ENCODE measurements at places on chromosomes 7 and 10. TPM values are rescaled to one million over a fixed set of nuclear protein-coding genes. Genes with fewer than 3 reads are reported as not detected.

DNA sequence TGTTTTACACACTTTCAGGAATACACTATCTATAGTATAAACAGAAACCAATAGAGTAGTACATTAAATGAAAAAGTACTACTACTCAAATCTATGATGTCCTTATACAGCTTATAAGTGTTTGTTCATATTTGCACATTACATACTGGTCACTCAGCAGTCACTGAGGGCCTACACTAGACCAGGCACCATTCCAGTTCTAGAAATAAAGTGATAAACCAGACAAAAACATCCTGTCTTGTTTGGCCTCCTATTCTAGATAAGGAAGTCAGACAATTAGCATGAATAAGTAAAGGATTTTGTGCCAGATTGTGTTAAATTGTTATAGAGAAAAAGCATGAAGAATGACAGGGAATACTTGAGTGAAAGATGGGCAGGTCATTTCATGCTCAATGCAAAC lies 219.0 kb downstream of the CRPPA start:
- DNase-seq: no peak

GRCh38 chr7:138854115-138854645 lies 56.2 kb upstream of the ATP6V0A4 start:
- DNase-seq: no peak

Gene JAKMIP3
- total RNA-seq: 0.32 TPM

Gene SMKR1
- total RNA-seq: not detected

Gene H2BK1
- total RNA-seq: not detected

Gene SNX13
- 47.0 TPM for total RNA-seq

DNA sequence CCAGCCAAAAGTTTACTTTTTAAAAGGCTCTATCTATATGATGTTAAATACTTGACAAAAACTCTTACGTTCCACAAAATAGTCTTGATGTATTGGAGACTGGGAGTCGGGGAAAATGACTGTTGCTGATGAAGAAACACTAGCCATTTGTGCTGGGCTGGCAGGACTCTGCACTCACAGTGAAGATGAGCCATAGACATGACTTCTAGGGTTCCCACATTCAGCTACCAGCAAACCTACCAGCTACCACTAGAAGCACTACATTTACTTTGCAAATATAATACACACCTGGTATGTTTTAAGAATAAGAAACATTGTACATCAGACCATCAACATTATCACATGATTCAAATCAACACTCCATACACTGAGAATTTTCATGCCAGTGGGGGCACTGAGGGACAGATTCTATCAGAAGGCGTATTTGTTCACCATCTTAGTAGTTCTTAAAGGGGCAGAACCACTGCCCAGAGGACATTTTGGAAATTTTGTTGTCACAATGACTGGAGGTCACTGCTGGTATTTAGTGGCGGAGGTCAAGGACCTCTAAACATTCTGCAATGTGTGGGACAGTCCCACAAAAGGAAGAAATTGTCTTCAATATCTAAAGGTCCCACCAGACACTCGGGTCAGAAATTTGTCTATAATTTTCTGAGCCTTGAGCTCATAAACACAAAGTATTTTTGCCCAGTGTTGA lies 52.3 kb downstream of the PARD3 start:
- no peak for DNase-seq

Gene BICC1
- 9.2 TPM for total RNA-seq

DNA sequence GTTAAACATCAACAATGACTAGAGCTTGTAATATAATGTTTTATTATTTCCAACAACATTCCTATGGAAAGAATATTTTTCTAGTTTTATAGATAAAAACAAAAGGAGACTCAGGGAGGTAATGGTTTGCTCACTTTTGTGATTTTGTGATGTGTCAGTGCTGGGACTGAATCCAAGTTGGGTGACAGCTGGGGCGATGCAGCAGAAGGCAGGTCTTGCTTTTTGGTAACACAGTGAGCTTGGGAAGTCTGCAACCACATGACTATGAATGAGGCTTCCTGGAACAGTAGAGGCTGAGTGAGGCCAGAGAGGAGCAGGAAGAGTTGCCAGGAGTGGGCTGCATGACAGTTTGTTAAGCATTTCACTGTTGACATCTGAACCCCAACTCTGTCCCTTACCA lies 4.9 kb upstream of the YKT6 start:
- peak; percentile 6 for DNase-seq

- DNase-seq: no peak
Observed at GRCh38 chr10:28806951-28807759, 129.8 kb downstream of the BAMBI start.

- no peak for DNase-seq
Observed at GRCh38 chr10:58843760-58844159, 331.1 kb downstream of the BICC1 start.

DNA sequence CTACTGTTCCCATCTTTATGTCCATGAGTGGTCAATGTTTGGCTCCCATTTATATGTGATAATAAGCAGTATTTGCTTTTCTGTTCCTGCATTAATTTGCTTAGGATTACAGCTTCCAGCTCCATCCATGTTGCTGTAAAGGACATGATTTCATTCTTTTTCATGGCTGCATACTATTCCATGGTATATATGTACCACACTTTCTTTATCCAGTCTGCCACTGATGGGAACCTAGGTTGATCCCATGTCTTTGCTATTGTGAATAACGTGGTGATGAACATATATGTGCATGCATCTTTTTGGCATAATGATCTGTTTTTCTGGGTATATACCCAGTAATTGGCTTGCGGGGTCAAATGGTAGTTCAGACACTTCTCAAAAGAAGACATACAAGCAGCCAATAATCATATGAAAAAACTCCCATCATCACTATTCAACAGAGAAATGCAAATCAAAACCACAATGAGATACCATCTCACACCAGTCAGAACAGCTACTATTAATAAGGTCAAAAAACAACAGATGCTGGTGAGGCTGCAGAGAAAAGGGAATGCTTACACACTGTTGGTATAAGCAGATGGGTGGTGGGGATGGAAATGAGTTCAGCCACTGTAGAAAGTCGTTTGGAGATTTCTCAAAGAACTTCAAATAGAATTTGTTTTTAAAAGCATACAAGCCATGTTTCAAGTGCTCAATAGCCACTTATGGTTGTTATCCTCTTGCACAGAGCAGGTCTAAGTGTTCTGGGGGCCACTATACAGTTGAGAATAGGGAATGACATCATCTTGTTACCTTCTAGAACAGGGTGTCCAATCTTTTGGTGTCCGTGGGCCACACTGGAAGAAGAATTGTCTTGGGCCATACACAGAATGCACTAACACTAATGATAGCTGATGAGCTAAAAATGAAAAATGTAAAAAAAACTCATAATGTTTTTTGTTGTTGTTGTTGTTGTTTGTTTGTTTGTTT lies 23.2 kb upstream of the SDK1 start:
- DNase-seq: no peak

DNA sequence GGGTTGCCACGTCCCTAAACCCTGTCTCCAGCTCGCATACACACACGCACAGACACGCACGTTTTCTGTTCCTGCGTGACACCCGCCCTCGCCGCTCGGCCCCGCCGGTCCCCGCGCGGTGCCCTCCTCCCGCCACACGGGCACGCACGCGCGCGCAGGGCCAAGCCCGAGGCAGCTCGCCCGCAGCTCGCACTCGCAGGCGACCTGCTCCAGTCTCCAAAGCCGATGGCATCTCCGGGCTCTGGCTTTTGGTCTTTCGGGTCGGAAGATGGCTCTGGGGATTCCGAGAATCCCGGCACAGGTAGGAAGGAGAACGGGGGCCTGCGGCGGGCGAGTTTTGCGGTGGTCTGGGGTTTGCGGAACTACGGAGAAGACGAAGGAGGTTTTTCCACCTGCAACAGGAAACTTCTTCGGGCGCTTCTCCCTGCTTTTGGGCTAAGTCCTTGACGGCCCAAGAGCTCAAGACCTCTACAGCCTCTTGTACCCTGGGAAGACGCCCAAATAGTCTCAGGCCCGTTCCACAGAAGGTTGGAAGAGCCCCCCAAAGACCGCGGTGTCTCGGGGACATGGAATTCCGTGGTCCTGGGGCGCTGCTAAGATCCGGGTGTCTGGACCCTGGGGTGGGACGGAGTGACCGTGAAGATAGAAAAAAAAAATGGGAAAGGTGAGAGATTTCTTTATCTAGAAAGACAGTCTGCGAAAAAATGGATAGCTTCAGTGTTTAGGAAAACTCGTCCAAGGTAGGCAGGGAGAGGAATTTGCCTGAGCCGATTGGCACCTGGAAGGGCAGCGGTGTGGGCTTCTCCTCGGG lies at the start of gene GAD2:
Gene GAD2 (plus strand): TSS at position 190 of the 811 bp plus-strand sequence. CDS start 36 bp downstream, at position 226.
- no peak for DNase-seq

DNA sequence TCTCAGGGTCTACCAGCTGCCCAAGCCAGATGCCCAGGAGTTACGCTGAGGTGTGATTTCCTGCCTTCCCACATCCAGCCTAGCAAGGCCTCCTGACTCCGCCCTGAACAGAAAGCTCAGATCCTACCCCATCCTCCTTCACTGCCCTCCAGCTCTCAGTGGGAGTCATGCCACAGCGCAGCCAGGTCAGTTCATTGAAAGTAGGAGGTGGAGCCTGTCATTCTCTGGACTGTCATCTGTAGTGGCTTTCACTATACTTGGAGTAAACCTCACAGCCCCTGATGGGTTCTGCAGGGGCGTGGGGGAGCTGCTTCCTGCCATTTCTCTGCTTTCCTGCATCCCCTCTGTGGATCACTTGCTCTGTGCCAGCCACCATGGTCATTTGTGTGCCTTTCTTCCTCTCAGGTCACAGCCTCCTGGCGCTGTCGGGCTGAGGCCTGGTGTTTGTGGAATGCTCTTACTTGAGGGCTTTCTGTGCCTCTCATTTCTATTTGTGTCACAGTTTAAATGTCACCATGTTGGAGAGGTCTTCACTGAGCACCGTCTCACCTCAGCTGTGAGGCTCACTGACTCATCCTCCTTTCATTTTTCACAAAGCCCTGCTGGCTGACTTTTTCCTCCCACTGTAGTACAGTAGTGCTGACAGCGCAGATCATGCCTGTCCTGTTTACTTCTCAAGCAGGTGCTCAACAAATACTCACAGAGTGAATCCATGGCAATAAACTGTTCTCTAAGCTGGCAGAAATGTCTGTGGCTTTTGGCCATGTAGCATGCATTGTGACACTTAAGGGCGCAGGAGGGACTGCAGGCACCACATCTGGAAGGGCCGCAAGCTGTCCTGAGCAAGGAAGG lies 61.0 kb upstream of the TMEM248 start:
- no peak for DNase-seq

Gene MYO1G
- total RNA-seq: 21.0 TPM

DNA sequence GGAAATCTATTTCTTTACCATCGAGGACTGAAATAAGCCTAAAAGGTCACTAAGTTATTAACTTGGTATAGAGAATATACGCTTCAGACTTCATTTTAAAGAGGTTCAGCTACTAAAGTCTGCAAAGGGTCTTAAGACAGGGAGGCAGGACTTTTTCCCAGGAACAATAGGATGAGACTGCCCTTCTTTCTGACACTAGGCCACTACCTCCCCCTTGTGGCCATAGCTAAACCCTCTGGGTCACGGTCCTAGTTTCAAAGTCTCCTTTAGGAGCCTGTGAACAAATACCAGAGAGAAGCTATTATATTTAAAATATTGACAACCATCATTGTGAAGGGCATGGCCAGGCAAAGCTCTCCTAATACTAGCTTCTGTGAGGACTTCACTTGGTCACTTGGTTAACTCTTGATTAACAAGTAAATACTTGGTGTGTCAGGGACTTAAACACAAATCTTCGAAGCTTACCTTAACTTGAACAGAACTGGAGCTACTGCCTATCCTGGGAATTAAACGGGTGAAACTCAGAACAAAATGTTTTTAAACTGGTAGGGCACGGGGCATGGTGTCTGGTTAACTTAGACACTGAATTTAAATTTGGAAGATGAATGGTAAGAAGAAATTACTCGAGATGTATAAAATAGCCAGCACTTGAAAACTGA lies 75.6 kb downstream of the CCDC6 start:
- no peak for DNase-seq

- no peak for DNase-seq
Observed at GRCh38 chr7:130966246-130967009, 232.4 kb upstream of the KLF14 start.

Gene CCDC172
- not detected for total RNA-seq

DNA sequence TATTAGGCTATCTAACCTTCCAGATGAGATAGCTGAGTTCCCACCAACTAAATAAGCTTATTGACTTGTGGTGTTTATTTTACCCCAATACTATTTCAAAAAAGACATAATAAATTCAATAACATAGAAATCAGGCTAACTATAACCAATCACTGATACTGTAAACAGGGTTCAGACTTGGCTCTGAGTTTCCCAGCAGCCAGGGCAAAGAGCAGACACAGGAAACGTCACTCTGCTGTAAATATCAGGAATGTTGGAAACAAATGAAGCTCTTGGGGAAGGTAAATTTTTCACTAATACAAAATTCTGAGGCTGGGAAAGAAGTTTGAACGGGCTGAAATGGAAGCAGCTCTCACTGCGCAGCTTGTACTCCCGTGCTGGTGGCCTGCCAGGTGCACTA lies 114.6 kb downstream of the GALNT11 start:
- DNase-seq: no peak

- DNase-seq: no peak
Observed at GRCh38 chr10:114401195-114401791, 3.0 kb downstream of the AFAP1L2 start.

- no peak for DNase-seq
Observed at GRCh38 chr7:22611758-22612079, 111.7 kb upstream of the STEAP1B start.

DNA sequence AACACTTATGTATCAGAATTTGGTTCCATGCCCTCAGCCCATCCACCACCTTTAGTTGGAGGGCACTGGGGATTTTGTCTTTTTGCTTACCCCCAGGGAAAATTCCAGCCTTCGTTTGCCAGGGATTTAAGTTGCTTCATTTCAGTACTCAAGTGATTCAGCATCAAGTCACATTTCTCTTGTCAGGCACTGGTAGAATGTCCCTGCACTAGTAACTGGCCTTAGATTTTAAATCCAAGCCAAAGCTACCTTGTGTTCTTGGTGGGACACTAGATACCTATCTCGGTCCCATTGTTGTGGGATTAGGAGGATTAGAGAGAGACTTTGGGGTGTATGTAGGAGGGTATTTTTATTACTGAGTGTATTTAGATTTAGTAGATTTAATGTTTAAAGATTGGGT lies 613.1 kb downstream of the SUGCT start:
- no peak for DNase-seq

Gene PAX4
- not detected for total RNA-seq

DNA sequence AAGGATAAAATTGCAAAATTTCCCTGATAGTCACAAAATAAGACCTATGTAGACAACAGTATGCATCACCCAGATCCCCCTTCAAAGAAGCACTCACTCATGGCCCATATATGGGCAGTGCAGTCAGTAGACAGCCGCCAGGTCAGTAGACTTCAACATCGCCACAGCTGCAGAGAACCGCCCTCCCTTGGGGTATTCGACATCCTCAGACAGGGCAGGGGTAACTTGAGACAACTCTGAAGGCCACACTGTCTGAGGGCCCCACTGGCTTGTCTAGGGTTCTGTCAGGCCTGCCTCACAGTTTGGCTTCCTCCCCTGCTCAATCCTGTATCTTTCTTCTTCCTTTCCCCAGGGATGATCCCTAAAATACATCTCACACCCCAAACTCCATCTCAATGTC lies 172.3 kb downstream of the IMMP2L start:
- no peak for DNase-seq

- no peak for DNase-seq
Observed at GRCh38 chr7:82221152-82221674, 222.4 kb downstream of the CACNA2D1 start.

All from upper lobe of right lung (tissue), 1 donor.